ENCODE measurements at places on chromosomes 16 and 17.

DNA sequence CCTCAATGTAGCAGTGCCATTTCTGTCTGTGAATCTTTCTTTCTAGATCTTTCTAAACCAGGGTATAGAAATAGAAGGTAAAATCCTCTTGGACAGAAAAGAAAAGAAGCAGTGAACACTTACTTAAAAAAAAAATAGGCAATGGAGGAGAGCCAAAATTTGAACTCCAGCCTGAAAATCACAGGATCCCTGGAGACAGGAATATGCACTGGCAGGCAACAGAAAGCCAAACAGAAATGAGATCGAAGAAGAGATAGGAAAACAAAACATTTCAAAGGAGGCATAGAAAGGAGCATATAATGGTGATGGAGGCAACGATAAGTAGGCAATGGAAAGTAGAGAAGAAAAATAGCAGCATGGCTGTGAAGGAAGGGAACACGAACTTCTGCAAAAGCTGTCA is 253.7 kb upstream of the HSBP1 start:
- no peak for DNase-seq

DNA sequence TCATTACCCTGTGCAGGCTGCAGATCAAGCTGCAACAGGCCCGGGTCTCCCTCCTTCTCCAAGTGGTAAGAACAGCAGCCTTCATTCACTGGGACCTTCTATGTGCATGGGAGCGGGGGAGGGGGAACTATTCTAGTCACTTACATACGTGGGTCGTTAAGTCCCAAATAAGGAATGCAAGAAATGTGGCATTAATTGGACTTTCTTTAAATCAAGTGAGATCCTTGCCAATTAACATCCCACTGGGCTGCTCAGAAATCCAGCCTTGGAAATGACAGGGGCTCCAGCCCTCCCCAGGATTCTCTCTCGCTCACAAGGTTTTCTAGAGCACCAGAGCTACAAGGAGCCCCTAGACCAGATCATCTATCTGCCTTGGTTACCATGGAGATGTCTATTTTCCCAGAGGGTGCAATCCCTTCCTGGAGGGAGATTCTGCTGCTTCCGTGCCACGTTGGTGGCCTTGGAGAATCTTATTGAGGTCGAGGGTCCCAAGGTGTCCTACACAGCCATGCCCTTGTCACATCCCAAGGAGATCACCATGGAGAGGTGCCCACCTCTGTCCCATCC is 5.2 kb upstream of the EIF1 start:
- no peak for DNase-seq

DNA sequence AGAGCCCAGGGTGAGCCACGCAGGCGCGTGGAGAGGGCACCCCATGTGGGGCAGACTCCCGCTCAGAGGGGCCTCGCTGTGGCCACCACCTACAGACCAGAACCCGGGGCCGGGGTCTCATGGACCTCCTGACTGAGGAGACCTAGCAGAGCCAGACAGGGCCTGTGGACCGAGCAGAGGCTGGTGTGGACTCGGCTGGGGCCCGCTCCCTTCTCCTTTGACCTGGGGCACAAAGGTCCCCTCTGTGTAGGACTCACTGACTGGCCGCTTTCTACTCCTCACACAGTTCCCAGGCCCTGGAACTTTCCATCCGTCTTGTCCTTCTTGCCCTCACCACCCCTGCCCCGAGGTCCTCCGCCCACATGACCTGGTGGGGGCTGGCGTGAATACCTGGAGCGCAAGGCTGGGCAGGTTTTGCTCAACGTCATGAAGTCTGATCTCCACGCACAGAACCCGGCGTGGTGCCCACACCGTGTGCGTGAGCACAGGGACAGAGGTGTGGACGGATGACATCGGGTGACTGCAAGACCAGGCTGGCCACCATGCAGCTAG is 44.7 kb upstream of the ACSF3 start:
- DNase-seq = no peak

GRCh38 chr17:72659811-72660210 is 432.7 kb downstream of the SLC39A11 start:
- no peak for DNase-seq
